ENCODE measurements at places on chromosomes 16 and 17. TPM values are rescaled to one million over a fixed set of nuclear protein-coding genes. Genes with fewer than 3 reads are reported as not detected.

KRT16 gene
- not detected for total RNA-seq

E4F1 gene
- 37.2 TPM for total RNA-seq

CDH13 gene
- 40.6 TPM for total RNA-seq

GPRC5C gene
- total RNA-seq: 231 TPM

C16orf86 gene
- 3.9 TPM for total RNA-seq

TEDC2 gene
- 10.8 TPM for total RNA-seq

SSTR5 gene
- 0.82 TPM for total RNA-seq

P2RX1 gene
- 4.3 TPM for total RNA-seq

KCTD19 gene
- 0.47 TPM for total RNA-seq

CTRB1 gene
- not detected for total RNA-seq

CANT1 gene
- 35.6 TPM for total RNA-seq

PIK3R6 gene
- total RNA-seq: 1.6 TPM

CCL17 gene
- 1.1 TPM for total RNA-seq

KRT32 gene
- total RNA-seq: not detected

TK2 gene
- total RNA-seq: 29.3 TPM

MT1X gene
- total RNA-seq: 37.8 TPM

UMOD gene
- total RNA-seq: 637 TPM

SRCIN1 gene
- 5.7 TPM for total RNA-seq

FAM20A gene
- total RNA-seq: 13.1 TPM

CCL13 gene
- 0.35 TPM for total RNA-seq

ZKSCAN2 gene
- total RNA-seq: 8.2 TPM

TM4SF5 gene
- total RNA-seq: 0.53 TPM

FA2H gene
- 3.4 TPM for total RNA-seq

SCGB1C2 gene
- not detected for total RNA-seq

PABPN1L gene
- not detected for total RNA-seq

RNF112 gene
- total RNA-seq: 4.1 TPM

KCNJ12 gene
- 11.3 TPM for total RNA-seq

PLLP gene
- total RNA-seq: 14.1 TPM

LAT gene
- total RNA-seq: 5.4 TPM

ADGRG1 gene
- 66.2 TPM for total RNA-seq

CEP112 gene
- 19.3 TPM for total RNA-seq

KIF1C gene
- 44.0 TPM for total RNA-seq

MYO18A gene
- 89.5 TPM for total RNA-seq

Data from metanephros (tissue), 2 donors.